NCI-H1417 treated with DMSO at 0.1 percent for 48 hours (cell line): ENCODE measurements at places on chromosomes 4 and X.

DNA sequence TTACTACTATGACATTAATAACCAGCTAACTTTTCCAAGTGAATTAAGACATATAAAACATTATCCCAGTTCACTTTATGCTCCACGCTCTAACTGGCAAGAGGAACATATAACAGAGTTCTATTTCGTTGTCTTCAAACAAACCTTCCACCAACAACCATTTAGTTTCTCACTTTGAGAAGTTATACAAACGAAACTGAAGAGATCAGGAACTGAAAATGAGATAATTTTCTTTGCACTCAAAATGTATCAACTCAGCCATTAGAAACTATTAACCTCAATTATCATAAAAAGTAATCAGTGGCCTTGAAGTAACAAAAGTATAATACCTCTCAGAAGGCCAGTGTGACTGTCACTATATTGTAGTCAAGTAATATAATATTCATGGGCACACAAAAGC, 70.1 kb downstream of the CHM start:
- no peak for DNase-seq

- no peak for DNase-seq
Measured at GRCh38 chr4:107837776-107838618, 13.3 kb downstream of the SGMS2 start.

DNA sequence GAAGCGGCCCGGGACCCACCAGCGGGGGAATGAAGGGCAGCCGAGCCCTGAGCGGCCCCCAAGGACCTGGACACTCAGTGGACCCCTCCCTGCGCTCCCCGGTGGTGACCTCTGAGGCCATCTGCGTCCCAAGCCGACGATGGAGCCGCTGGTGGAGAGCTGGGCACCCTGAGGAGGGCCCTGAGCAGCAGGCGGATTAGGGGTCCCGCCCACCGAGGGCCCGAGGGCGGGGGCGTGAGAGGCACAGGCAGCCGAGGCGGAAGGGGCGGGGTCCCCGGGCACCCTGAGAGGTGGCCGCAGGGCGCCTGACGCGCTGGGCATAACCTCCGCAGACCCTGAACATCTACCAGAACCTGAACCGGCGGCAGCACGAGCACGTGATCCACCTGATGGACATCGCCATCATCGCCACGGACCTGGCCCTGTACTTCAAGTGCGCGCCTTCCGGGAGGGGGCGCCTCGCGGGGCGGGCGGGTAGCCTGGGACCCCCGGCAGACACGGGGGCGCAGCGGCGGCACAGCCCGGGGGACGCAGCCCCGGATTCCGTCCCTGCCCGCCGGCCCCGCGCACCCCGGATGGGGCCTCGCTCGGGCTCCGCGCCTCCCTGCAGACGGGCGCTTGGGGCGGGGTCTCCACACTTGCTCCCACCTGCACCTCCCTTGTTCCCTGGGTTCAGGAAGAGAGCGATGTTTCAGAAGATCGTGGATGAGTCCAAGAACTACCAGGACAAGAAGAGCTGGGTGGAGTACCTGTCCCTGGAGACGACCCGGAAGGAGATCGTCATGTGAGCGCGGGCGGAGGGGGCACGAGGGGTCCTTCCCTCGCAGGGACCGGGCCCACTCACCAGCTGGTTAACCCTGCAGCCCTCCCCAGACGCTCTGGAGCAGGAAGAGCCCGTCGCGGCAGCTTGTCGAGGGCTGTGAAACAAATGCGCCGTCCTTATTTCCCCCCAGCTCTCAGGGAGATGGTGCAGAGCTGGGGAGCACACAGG, 10.3 kb downstream of the ATP5ME start:
- no peak for DNase-seq

GRCh38 chr4:151882072-151882803, 121.4 kb upstream of the GATB start:
- no peak for DNase-seq

DNA sequence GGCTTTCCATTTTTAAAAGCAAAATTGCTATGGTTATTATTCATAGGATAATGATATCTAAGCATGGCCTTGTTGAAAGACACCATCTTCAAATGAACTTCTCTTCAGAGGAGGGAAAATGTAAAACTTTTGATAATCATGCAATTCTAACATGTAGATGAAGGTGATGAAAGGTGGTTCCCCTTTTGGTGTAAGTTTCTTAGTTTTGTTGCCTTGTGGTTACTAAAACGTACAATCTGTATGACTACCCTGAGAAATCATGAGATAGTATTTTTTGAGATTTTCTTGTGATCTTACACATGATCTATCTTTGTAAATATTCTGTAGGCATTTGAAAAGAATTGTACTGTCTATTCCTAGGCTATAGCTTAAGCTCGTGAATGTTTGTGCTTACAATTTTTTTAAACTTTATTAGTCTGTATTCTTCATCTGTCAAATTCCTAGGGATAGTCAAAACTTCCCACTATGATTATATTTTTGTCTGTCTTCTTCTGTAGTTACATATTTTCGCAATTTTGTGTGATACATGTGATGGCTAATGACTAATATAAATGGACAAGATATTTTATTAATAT, 47.5 kb downstream of the PTPN13 start:
- no peak for DNase-seq

GRCh38 chrX:33831211-33831610, 300.9 kb downstream of the FAM47A start:
- no peak for DNase-seq

- DNase-seq: no peak
Measured at GRCh38 chr4:36198068-36198808, 46.1 kb downstream of the ARAP2 start.

DNA sequence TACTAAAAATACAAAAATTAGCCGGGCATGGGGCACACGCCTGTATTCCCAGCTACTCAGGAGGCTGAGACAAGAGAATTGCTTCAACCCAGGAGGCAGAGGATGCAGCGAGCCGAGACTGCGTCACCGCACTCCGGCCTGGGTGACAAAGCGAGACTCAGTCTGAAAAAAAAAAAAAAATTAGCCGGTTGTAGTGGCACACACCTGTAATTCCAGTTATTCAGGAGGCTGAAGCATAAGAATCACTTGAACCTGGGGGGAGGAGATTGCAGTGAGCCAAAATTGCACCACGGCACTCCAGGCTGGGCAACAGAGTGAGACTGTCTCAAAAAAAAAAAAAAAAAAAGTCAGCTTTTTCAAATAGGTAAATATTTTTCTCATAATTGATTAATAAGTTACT, 71.9 kb downstream of the WDFY3 start:
- no peak for DNase-seq

DNA sequence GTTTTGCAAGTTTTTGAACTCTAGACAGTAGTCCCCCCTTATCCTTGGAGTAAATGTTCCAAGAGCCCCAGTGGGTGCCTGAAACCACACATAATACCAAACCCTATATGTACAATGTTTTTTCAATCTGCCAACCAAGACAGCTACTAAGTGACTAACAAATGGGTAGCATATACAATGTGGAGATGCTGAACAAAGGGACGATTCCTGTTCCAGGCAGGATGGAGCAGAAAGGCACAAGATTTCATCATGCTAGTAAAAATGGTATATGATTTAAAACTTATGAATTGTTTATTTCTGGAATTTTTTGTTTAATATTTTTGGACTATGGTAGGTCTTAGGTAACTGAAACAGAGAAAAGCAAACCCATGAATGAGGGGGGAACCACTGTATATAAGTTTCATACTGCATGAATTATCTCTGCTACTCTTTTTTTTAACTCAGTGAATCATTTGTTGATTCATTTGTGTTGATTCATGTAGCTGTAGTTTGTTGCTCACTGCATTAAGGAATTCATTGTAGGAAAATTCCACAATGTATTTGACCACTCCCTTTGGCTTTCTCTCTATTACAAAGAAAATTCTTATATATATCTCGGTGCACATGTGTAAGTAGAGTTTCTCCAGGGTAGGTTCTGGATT, 21.9 kb upstream of the ANXA3 start:
- DNase-seq: no peak
